Kidney epithelial cell (primary cell): ENCODE measurements at places on chromosomes 3 and 15.
A peak's percentile ranks its signal among the peaks of the same experiment; 100 is the strongest.

DNA sequence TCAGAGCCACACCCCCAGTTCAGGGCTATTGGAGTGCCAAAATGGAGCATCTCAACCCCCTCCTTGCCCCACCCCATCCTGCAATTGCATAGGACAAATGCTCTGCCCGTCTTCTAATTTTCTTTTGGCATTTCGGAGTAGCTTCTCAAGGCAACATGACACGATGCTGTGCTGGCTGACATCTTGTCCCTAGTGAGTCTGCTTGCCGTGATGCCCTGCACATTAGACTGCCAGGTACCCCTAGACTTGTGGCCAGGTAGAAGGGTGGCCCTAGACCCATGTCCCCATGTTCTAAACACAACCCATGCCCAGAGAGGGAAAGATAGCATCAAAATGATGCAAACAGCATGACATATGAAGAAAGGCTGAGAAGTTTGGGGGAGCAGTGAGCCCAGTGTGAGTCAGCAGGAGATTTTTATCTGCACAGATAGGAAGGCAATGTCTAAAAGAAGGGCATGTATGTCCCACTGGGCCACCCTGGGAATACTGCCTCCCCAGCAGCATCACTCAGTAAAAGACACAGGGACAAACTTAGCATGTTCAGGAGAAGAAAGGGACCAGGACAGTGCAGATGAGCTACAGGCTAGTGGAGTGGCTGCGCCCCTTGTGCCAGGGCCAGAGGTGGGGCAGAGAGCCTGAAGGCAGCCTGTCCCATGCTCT, 36.8 kb downstream of the CA12 start:
- DNase-seq = no peak

DNA sequence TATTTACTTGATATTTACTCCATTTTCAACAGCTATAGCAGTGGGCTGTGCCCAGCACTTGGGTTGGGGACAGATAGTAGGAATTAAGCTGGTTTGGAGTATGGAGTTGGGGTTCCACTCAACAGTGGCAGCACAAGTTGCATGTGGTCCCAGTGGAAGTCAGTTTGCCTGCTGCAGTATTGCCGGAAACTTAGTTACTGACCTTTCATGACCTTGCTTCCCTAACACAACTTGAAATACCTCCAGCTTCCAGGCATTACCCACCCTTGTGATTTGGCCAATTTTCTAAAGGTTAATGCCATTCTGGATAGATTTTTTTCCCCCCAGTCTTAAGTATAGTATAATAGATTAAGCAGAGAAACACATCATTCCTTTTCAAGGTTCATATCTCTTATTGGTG, 68.0 kb downstream of the BBX start:
- no peak for DNase-seq

GRCh38 chr15:89088605-89089315, 504 bp downstream of the ABHD2 start:
- DNase-seq = no peak

GRCh38 chr15:42427429-42428223, 63.3 kb downstream of the ZNF106 start:
- no peak for DNase-seq

- no peak for DNase-seq
Observed at GRCh38 chr3:178367817-178368617, 168.2 kb upstream of the KCNMB2 start.

- no peak for DNase-seq
Observed at GRCh38 chr3:124797426-124797945, 67.2 kb downstream of the UMPS start.

- DNase-seq = no peak
Observed at GRCh38 chr3:24048843-24049242, 103.8 kb downstream of the NR1D2 start.

GRCh38 chr3:195568630-195569029, 15.1 kb downstream of the APOD start:
- no peak for DNase-seq

DNA sequence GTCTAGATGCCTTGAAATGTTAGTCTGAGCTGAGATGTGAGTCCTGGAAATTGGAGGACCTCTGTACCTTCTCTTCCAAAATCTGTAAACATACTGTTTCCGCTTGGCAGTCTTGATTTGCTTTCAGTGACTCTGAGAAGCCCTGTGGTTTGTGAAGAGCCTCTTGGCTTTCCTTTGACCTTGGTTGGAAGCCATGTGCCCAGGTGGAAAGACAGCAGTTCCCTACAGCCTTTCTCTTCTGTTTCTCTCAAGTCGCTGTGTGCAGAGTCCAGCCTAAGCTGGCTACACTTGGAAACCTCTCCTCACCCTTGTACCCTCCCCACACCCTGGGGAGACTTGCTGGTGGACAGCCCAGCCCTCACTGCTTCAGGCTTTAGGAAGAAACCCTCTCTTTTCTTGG, 129.8 kb upstream of the CTDSPL start:
- DNase-seq = no peak

- no peak for DNase-seq
Observed at GRCh38 chr15:31476236-31476810, 149.7 kb downstream of the KLF13 start.

DNA sequence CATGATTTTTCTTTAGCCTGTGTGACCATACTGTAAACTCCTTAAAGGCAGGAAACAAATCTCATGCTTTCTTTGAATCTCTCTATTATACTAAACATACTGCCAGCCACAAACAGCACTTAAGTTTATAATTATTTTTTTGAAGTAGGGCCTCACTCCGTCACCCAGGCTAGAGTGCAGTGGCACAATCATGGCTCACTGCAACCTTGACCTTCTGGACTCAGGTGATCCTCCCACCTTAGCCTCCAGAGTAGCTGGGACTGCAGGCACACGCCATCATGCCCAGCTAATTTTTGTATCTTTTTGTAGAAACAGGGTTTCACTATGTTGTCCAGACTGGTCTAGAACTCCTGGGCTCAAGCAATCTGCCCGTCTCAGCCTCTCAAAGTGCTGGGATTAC, 14.5 kb upstream of the SLITRK3 start:
- DNase-seq = no peak

- DNase-seq = no peak
Observed at GRCh38 chr15:71191296-71191695, 76.0 kb downstream of the THSD4 start.

GRCh38 chr3:37941608-37942508, 48.7 kb upstream of the VILL start:
- DNase-seq = no peak

- DNase-seq = no peak
Observed at GRCh38 chr15:22979238-22980188, 655 bp downstream of the CYFIP1 start.

DNA sequence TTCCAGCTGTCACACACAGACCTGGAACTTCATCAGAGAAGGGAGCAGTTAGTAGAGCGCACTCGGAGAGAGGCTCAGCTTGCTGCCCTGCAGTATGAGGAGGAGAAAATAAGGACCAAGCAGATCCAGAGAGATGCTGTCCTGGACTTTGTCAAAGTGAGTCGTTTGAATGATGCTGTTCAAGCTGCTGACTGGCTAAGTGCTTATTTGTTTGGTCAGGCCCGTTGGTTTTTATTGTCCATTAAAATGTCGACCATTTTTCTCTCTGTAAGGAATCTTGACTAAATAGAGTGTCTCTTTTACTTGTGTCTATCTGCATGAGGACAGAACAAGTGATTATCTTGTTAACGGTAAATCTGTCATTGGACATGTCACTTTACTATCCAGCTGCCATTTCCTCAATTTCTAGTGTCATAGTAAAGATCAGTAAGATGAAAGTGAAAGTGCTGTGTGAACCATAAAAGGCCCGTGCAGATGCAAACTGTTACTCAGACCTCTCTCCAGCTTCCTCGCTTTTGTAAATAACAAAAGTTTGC, 56.9 kb downstream of the LRCH3 start:
- DNase-seq = no peak

DNA sequence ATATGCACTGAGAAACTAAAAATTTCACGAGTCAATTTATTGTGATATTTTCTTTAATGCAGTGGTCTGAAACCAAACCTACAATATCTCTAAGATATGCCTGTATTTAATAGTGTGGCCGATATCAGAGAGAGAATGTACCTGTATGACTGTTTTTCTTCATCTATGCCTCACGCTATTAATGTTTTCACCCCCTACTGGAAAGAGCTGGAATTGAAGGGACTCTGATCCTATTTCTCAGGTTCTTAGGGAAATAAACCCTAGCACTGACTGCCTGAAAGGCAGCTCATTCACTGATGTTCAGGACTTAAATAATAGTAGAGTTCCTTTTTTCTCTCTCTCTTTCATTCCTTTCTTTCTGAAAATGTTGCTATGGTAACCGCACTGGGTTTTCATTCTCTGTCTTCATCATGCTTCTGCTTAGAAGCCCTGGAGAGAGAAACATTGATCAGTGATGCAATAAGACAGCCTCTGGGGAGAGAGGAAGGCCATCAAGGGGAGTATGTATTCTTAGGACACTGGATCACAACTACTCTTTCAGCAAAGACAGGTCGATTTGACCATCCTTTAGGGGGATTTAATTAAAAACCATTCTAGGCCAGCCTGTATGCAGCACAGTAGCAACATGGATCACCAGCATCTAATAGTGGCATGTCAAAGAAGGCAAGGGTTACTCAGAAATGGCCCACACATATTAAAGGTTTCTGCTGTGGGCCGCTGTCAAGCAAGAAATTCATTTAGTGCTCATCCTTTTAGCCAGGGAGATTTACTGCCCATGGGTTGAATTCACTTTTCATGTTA, 1135.7 kb downstream of the IGSF11 start:
- DNase-seq = no peak

- peak; percentile 74 for DNase-seq
Observed at GRCh38 chr15:29925227-29926082, 103.2 kb upstream of the TJP1 start.

DNA sequence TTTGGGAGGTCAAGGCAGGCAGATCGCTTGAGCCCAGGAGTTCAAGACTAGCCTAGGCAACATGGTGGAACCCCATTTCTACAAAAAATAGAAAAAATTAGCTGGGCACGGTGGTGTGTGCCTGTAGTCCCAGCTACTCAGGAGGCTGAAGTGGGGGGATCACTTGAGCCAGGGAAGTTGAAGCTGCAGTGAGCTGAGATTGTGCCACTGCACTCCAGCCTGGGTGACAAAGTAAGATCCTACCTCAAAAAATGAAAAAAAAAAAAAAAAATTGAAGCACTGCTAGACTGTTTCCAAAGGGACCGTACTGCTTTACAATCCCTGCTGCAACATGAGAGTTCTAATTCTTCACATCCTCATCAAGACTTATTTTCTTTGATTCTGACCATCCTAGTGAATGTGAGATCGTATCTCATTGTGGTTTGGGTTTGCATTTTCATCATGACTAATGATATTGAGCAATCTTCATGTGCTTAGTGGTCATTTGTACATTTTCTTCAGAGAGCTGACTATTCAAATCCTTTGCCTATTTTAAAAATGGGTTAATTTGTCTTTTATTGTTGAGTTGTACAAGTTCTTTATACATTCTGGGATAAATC, 10.8 kb downstream of the CMTM8 start:
- DNase-seq = peak; percentile 88

- DNase-seq = no peak
Observed at GRCh38 chr3:122184591-122184929, 1.1 kb downstream of the CASR start.

DNA sequence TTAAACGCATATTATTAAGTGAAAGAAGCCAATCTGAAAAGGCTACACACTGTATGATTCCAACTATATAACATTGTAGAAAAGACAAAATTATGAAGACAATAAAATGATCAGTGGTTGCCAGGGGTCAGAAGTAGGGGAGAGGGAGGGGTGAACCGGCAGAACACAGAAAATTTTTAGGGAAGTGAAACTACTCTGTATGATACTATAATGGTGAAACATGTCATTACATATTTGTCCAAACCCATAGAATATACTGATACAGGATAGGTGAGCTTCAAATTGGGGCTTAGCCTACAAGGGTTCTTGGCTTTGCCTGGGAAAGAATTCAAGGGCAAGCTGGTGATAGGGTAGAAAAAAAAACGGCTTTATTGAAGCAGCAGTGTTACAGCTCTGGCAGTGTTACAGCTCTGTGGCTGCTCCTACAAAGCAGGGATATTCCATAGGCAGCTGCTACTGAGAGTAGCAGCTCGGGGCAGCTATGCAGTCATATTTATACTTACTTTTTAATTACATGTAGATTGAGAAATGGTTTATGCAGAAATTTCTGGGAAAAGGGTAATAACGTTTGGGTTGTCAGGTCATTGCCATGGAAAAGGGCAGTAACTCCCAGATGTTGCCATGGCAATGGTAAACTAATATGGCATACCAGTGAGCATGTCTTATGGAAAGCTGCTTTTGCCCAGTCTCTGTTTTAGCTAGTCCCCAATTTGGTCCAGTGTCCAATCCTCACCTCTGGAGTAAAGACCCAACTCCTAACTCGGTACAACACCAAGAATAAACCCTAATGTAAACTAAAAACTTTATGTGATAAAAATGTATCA, 125.1 kb upstream of the SLC25A36 start:
- no peak for DNase-seq

- DNase-seq = no peak
Observed at GRCh38 chr3:13148126-13148525, 74.9 kb upstream of the IQSEC1 start.

DNA sequence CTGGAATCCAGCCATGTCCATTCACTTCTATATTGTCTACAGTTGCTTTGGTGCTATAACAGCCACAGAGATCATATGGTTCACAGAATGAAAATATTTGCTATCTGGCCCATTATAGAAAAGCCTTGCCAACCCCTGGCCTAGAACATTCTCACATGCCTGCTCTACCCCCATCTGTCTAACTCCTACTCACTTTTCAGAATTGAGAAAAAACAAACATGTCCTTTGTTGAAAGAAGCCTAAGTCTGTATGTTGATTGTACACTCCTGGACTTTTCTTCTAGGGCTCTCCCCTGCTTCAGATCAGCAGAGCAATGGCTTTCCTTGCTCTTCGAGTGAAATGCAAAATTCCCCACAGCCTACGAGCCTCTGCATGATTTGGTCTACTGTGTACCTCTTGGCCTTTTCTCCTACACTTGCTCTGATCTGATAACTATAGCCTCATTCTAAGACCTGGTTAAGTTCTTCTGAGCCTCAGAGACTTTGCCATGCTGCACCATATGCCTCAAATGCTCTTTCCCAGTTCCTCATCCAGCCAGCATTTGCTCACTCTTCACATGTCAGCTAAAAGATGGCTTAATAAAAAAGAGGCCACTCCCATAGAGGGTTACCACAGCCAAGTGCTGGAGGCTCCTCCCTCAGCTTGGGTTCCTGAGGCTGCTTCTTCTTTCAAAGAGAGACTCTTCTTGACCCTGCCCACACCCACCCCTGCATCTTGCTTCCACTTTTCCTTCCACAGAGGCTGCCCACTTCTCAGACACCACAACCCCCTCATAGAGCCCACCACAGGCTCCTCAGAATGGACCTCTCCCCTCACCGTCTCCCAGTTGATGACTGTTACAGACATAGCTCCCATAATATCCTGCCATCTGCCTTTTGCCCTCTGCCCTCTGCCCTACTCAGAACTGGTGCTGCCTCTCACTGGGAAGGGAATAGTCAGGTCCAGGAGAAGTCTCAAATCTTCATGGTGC, 22.9 kb upstream of the DCLK3 start:
- no peak for DNase-seq

- DNase-seq = no peak
Observed at GRCh38 chr3:9339761-9340471, 22.9 kb upstream of the THUMPD3 start.

GRCh38 chr3:192161661-192162060, 565.7 kb downstream of the FGF12 start:
- no peak for DNase-seq

GRCh38 chr3:133962849-133963248, 66.9 kb downstream of the SLCO2A1 start:
- no peak for DNase-seq
